Muscle of back (tissue), 13 donors: ENCODE measurements at places on chromosomes 5 and 9. TPM values are rescaled to one million over a fixed set of nuclear protein-coding genes. Genes with fewer than 3 reads are reported as not detected.
A peak's percentile ranks its signal among the peaks of the same experiment; 100 is the strongest.

Gene AGXT2
- polyA plus RNA-seq, result not detected

Gene PCDHA7
- polyA plus RNA-seq, result 0.15 TPM

GRCh38 chr9:13500034-13500433 is 220.5 kb upstream of the MPDZ start:
- no peak for DNase-seq

DNA sequence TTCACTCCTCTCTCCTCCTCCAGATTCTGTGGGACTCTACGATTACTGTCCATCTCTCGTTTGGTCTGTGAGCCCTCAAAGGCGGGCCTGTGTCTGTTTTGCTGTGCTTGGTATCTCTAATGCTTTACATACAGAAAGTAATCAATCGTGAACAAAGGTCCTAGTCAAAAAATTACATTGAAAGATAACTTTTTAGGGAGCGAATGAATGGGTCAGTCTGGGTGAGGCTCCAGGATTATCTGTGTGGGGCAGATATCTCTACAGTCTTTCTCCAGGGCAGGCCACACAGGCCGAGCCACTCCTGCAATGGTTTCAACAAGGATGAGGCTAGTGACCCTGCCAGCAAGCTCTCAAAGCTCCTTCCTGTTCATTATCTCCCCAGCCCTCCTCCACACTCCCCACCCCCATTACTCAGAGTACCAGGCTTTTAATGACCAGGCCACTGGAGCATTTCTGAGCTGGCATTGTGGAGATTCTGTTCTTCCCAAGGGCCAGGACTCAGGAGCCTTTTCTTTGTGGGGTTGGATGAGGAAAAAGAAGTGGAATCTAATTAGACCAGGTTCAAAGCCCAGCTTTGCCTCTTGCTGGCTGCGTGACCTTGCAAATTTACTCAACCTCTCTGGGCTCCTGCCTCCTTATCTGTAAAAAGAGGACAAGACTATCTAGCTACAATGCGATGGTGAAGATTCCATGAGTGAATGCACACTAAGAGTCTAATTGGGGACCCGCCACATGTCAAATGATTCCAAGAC is 10.2 kb downstream of the CORO2A start:
- no peak for DNase-seq

Gene SLC6A3
- polyA plus RNA-seq, result not detected

Gene AJM1
- polyA plus RNA-seq, result 1.5 TPM

GRCh38 chr5:150758203-150758530 is 650 bp downstream of the DCTN4 start:
- no peak for DNase-seq

GRCh38 chr5:126354858-126355731 is 68.1 kb upstream of the GRAMD2B start:
- DNase-seq, result no peak

- no peak for DNase-seq
Measured at GRCh38 chr5:148793261-148793660, 33.1 kb upstream of the ADRB2 start.

Gene LTC4S
- polyA plus RNA-seq, result 3.3 TPM

Gene FBXO10
- polyA plus RNA-seq, result 22.8 TPM

Gene LRRC70
- polyA plus RNA-seq, result 3.2 TPM

Gene HTR4
- polyA plus RNA-seq, result not detected

- DNase-seq, result no peak
Measured at GRCh38 chr9:129879991-129880653, 44.9 kb downstream of the USP20 start.

Gene CACFD1
- polyA plus RNA-seq, result 14.6 TPM

DNA sequence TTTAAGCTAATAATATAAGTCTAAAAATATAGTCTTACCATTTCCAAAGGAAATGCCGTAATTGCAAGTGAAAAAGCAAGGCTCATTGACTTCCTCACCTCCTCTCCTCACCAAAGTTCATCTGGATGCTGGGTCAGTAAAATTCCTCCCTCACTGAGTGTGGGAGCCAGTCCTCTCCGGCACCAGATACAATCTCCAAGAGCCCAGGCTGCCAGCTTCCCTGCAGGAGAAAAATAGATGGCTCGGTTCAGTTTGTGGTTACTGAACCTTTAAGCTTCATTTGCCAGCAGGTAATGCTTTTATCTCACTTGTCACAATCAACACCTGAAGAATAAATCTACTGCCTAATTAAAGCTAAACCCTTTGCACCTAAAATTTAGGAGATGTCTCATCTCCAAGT is 115.3 kb upstream of the VLDLR start:
- DNase-seq, result no peak

- DNase-seq, result no peak
Measured at GRCh38 chr5:53323943-53324642, 156.3 kb upstream of the FST start.

Gene COX7C
- polyA plus RNA-seq, result 765 TPM

DNA sequence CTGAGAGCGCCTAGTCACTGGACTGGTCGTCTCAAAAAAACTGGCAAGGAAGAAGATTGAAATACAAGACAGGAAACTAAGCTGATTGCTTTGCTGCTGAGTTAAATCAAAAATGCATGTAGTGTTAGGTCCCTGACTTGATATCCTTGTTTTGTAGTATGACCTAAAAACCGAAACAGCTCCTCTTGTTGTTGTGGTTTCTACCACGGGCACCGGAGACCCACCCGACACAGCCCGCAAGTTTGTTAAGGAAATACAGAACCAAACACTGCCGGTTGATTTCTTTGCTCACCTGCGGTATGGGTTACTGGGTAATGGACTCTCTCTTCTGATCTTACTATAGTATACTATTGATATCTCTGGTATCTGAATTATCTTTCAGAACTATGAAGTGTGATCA is 4.3 kb downstream of the MTRR start:
- no peak for DNase-seq

DNA sequence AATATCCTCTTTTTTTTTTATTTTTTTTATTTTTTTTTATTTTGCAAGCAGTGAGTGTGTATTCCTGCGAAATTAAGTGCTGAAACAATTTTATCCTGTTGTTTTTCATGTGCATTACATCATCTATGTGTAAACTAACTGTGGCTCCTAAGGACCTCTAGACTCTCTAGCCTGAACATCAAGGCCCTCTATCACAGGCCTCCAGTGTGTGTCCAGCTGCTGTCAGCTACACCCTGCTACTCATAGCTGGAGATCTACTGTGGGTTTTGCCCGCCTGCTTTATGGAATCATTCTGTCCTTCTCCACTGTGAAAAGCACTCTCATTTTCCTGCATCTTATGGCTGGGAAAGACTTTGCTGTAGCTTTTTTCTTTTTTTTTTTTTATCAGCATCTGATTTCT is 157.8 kb downstream of the KCTD16 start:
- no peak for DNase-seq

- no peak for DNase-seq
Measured at GRCh38 chr9:137299203-137299565, 2.9 kb downstream of the NRARP start.

- DNase-seq, result no peak
Measured at GRCh38 chr9:116336133-116336862, 182.7 kb downstream of the PAPPA start.

DNA sequence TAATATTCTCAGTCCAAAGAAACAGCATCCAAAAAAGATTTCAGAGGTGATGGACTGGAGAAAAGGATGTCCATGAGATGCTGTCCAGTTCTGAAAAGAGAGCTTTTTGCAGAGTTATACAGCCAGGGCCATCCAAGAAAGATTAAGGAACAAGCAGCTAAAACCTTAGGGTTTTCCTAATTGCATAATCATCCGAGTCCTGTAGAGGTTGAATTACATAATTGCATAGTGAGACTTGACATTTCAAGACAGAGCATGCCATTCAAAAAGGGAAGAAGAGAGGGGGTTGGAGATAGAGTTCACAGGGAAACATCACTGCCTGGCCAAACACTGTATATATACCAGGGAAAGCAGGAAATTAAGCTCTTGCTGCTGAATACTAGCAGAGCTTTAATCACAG is 1729.2 kb upstream of the WWC1 start:
- DNase-seq, result peak; percentile 51

GRCh38 chr9:127856094-127856728 is 1.8 kb upstream of the ENG start:
- no peak for DNase-seq

Gene KLF4
- 41.0 TPM for polyA plus RNA-seq

Gene FOXD4L6
- not detected for polyA plus RNA-seq

DNA sequence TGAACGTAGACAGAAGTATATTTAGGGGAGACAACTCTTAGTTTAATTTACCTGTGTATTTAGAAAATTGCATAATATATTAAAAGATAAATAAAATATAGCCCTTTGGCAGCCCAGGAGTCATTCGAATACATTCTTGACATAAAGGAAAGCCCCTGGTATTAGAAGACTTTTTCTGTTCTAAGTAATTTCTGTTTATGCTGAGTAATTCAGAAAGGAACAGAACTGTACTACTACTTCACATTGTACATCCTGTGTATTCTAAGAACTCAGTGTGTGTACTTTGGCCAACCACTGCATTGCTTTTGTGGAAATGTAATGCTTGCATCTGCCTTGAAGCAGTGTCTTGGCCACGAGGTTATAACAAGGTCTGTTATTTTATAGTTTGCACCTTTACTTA is 136.4 kb downstream of the KDM4C start:
- no peak for DNase-seq

DNA sequence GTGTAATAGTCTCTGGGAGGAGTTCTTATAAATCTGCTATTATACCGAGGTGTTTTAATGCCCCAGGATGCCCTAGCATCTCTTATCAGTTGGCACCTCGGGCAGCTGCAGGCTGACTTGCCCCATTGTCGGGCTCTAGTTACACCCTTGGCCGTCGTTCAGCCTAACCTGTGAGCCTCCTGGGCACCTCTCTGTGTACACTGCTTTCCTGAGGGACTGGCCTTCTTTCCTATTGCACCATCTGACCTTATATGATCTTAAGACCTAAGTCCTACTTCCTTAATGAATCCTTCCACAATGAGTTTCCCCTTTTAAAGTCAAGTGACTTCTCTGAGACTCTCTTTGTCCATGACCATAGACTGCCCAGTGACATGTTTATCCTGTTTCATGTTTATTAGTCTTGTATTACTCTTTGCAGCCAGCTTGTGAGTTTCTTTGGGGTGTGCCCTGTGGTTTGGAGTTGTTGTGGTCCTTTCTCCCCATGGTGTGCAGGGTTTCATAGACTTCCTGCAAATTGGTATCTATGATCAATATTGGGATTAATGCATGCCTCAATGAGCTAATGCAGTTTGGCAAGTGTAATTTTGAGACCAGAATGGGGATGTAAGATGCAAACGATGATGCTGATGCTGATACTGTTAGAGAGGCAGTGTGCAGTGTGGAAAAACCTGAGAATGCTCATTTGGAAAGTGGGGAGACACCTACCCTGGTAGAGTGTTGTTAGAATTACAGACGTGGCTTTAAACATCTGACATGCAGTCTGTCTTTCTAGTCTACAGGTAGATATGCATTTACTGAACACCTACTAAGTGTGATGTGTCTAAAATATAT is 4.9 kb downstream of the DAPK1 start:
- DNase-seq, result no peak

GRCh38 chr5:60945813-60946187 is 795 bp downstream of the NDUFAF2 start:
- no peak for DNase-seq

DNA sequence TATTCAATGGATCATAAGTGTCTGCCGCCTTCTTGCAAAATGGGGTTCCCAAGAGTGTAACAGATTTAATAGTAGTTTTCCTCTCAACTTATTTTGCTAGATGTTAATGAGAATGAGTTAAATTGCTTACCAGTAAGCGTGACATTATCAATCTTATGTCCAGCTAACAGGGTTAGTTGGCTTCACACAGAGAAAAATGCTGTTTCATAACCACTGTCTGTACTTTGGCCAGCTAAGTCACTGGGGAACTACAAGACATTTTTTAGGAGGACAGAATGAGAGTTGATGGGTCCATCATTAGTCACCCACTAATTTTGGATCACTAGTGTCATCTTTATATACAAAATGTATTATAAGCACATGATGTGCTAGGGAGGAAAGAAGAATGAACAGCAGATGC is 1.4 kb downstream of the CDC37L1 start:
- no peak for DNase-seq

DNA sequence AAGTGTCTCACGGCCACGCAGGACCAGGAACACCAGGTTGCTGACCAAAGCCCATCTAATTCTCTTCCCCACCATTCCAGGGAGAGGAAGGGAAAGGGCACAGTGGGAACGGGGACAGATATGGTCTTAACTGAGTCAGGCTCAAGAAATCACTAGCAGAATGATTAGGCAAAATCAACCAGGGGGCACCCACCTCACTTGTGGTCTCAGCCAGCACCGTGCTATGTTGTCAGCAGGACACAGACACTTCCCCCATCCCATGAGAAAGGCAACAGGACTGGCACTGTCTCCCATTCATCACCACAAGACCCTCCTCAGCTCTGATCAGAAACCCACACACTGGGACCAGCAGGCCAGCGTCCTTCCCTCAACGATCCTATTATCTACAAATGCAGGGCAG is 2.9 kb downstream of the BICD2 start:
- DNase-seq, result no peak

GRCh38 chr5:110058175-110058574 is 368.4 kb downstream of the MAN2A1 start:
- DNase-seq, result no peak

Gene PCDHGA7
- polyA plus RNA-seq, result 1.2 TPM

DNA sequence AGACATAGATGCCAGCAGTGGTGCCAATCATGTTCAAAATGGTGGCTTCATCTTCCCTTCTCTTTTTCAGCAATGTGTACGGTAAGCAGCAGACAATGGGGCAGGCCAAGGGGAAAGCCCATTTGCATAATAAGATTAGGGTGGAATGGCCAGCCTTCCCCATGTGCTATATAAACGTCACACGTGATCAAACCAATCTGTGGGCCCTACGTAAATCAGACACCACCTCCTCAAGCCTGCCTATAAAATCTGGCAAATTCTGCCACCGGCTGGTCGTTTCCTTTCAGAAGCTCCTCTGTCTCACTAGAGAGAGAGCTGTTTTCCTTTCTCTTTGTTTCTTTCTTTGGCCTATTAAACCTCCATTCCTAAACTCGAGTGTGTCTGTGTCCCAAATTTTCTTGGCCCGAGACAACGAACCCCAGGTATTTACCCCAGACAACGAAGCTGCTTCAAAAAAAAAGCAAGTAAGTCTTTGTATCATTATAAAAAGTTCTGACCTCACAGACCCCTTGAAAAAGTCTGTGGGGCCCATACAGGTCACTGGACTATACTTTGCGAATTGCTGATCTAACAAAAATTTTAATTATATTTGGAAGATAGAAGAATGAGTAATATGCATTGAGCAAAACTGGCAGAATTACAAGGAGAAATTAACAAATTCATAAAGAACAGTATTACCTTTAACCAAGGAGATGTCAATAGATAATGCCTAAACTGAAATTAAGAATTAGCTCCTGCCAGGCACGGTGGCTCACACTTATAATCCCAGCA is 15.2 kb downstream of the ZBTB5 start:
- no peak for DNase-seq

GRCh38 chr9:35910613-35911359 is 1.5 kb downstream of the SPAAR start:
- DNase-seq, result peak; percentile 32

Gene ANKRD31
- polyA plus RNA-seq, result 0.16 TPM

DNA sequence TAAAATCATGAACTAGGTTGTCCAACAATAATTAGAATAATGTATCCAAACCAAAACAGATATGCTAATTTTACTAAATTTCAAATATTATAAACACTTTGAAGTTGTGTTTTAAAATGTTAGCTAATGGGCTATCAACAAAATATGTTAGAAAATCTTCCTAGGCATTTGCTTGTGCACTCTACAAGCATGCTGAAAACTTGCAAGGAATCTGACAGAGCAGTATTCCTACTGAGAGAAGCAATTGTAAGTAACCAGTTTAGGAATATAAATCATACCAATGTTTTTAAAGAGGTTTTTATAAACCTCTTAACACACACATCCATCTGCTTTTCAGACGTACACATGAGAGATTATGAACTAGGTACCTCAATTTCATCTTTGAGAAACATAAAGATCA is 228.4 kb upstream of the TBCA start:
- DNase-seq, result no peak
